Cerebellar nuclear complex (tissue), 1 donor: ENCODE measurements at places on chromosomes 3 and 15.

DNA sequence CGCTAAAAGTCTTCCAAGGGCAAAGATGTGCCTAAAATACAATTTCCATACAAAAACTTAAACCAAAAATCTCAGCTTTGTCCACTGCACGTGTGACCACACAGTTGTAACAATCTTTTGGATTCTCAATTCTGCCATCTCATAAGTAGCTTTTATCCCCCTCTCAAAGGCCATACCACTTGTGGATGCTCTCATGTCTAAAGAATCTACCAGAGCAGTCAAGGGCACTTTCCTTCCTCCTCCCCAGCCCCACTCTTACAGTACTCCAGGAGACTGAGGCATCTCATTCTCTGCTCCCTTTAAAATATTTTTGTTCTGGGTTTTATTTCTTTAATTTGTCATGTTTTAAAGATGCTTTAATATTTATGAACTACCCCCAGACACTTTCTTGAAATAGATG is 102.3 kb upstream of the PFN2 start:
- DNase-seq: no peak

GRCh38 chr3:127061641-127062040 is 78.7 kb downstream of the PLXNA1 start:
- no peak for DNase-seq

GRCh38 chr3:30342318-30343060 is 263.9 kb upstream of the TGFBR2 start:
- no peak for DNase-seq

DNA sequence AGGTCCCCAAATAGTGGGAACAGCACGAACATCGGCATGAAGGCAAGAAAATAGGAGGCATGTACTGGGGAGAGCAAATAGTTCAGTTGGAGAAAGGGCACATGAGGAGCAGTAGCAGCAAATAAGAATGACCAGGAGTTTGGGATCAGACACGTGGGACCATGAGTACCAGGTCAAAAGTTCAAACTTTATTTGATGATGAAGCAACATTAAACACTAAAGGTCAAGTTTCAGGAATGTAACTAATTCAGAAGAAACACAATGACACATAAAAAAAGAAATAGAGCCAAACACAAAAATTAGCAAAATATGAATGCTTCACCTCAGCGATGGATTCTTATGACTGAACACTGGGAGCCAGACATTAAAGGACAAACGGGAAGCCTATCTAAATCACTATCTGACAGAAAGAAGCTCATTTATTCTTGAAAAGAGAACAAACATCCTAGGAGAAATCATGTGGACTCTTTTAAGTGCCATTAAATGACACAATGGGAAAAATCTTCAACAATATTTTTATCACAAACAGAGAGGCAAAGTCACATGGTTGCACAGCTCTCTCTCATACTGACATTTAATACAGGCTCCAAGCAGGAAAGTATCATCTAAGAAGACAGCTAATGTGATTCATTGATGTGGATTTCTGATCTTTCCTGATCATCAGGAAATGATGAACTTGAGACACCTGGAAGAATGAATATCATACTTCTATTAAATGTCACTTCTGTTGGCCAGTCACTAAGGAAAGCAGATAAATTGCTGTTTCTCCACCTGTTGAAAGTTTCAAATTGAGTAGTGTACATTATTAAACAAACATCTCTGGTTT is 216.9 kb upstream of the THBS1 start:
- DNase-seq: no peak

GRCh38 chr15:88382482-88382983 is 84.7 kb downstream of the MRPL46 start:
- no peak for DNase-seq

GRCh38 chr15:90902840-90903732 is at the start of gene MAN2A2:
Gene MAN2A2, plus strand, starts transcription at chr15:90903302. Its CDS starts 906 bp downstream, at chr15:90904208.
- peak; percentile 21 for DNase-seq

DNA sequence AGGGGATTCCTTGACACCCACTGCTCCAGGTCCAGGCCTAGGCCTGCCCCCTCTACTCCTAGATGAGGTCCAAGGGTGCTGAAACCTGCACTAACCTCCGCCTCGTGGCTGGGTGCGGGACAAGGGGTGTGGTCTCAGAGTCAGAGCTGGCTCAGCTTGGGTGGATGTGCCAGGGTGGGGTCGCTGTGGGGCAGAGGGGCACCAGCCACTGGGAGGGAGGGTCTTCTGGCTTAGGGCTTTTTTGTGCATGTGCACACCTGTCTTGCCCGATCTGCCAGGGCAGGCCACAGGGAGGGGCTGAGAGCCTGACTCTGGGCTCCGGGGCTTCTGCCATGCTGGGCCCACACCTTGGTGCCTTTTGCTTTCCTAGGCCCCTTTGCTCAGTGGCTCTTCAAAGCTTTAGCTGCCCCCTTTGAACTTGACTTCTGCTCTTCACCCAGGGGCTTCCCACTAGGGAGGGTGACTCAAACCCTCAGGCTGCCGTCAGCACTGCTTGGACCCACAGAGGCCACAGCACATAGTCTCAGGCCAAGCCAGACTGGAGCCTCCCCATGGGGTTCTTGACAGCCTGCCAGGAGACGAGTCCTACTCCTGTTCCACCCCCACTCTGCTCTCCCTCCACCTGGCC is 73.0 kb downstream of the KLF13 start:
- DNase-seq: no peak

GRCh38 chr3:37014620-37015019 is 21.3 kb downstream of the MLH1 start:
- DNase-seq: no peak

DNA sequence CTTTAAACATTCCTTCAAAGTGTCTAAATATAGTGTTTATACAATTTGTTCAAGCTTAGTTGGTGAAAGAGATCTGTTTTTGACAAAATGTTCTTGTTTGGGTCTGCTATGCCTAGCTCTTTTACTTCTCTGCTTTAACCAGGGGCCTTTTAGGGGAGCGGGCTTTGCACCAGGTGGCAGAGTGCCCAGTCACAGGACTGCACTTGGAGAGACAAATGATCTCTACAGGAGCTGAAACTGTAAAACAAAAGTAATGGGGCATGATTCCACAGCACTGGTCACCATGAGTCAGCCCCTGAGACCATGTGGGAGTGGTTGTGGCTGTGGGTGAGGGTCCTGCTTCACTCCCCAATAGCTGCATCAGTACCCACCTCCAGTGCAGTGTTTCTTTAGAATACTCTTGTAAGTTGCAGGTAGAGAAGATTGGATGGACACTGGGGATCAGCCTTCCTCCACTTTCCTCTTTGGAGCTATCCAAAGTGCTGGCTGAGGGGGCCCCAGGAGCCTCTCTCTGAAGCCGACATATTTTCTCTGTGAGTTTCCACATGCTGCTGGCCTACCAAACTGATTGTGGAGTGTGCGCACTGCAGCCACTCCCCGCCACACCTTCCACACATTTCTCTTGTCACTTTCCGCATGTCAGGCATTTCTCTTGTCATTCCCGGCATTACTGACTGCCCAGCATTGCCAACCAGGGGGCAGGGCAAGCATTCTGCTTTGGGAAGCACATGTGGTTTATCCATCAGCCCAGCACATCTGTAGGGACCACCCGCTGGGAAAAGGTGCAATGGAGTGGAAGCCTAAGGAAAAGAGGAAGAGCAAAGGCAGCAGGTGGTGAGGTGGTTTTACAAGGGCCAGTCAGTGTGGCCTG is 110.0 kb downstream of the EPHB1 start:
- DNase-seq: no peak

DNA sequence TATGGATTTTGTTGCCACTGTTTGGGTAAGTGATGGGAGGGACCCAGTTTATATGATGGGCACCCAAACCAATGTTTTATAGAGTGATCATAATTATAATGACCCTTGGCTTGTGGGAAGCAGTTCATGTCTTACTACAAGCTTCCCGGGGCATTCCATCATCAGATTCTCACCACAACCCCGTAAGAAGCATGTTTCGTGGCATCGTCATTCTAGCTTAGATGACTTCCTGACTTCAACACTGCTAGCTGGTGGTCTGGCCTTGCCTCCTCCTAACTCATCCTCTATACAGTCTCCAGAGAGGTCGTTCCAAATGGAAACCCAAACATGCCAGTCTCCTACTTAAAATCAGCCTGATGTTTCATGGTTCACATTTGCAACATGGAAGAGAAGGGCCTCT is 226.9 kb downstream of the ADAMTS9 start:
- no peak for DNase-seq

DNA sequence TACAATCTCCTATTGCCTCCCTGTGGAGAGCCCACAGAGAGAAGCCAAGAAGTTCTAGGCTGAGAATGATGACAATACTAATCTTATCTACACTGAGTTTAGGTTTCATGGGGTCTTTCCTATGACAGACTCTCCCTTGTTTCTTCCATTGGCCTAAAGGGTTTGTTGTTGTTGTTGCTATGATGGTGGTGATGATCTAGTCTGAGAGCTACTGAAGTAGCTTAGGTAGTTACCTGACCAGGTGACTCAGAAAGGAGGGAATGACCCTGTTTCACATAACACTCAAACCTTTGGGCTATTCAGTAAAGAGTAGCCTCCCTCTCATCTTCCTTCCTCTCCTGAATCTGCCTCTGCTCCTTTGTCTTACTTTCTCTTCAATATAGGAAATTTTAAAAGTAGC is 170.2 kb downstream of the GMNC start:
- DNase-seq: no peak

DNA sequence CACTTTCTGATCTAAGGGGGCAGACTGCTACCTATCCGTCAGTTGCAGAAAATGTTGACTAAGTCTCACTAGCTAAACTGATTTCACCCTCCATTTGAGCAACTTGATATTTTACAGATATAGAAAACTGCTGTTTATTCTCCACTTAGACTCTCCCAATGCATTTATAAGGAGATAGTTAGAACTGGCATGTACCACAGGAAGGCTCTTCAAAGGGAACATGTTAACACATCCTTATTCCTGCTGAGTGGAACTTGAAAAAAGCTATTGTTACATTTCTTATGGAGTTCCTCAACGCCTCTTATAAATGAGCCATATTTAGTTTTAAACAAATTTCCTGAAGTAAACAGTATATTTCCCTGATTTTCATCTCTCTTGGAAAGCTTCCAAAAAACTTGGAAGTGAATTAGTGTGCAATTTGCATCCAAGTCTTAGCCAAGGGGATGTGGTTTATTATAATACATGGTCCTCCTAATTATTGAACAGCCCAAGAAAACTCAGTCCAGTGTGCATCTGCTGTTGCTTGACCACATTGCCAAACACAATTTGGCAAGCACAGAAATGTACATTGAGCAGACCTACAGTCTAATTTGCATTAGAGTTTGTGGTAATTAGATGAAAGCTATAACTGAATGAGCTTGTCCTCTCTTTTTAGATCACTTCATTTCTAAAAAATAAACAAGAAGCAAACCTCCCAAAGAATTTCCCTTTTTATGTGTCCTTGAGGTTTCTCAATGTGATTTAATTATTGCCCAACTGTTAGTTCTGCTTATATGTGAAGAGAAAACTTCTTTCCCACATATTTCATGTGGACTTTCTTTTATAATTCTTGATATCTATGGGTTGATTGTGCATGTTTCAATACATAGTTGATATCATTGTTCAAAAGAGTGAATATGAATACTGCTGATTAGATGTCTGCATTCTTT is 72.6 kb upstream of the DPH6 start:
- no peak for DNase-seq

DNA sequence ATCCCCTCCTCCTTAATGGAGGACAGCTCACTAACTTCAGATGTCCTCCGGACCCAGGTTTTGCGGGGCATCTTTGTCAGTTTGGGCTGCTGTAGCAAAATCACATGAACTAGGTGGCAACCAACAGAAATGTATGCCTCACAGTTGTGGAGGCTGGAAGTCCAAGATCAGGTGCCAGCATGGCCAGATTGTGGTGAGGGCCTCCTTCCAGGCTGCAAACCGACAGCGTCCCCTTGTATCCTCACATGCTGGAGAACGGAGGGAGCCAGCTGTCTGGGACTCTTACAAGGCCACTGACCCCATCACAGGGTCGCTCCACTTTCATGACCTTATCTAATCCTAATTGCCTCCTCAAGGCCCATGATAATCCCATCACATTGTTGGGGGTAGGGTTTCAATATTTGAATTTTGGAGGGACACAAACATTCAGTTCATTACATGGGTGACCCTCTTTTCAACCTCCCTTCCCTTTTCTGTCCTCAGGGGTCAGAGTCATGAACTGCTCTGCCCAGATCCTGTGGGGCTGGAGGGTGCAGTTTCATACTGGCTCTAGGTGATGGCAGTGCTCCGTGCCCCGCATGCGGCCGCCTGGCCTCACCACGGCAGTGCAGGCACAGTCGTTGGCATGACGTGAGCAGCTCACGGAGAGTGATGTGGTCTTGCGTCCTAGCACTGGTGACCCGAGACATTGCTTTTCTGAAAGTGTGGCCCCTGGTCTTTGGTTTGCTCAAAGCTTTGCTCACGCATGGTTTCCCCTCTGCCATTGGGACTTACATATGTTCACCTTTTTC is 58.4 kb downstream of the DNASE1L3 start:
- DNase-seq: no peak

DNA sequence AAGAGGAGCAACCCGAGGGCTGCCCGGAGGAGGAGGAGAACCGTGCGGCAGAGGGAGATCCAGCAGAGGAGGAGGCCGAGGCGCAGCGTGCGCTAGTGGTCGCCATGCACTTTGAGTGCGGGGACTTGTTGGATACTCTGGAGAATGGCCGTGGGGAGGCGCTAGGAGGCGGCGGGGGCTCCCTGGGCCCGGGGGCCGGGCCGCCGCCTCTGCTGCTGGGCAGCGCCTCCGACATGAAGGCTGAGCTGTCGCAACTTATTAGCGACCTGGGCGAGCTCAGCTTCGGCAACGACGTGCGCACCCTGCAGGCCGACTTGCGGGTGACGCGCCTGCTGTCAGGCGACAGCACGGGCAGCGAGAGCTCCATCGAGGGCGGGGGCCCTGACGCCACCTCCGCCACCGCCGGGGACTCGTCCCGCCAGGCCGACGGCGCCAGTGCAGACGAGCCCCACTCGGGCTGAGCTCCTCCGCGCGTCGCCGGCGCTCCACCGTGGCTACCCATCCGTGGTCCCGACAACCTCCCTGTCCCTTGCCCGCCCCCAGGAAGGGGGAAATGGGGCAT is 2.0 kb downstream of the FAM43A start:
- no peak for DNase-seq

GRCh38 chr3:52004163-52004787 is 8.6 kb upstream of the RPL29 start:
- DNase-seq: no peak

- no peak for DNase-seq
Observed at GRCh38 chr3:175477651-175478224, 618.6 kb downstream of the NAALADL2 start.

GRCh38 chr3:174959556-174960065 is 100.5 kb downstream of the NAALADL2 start:
- no peak for DNase-seq

DNA sequence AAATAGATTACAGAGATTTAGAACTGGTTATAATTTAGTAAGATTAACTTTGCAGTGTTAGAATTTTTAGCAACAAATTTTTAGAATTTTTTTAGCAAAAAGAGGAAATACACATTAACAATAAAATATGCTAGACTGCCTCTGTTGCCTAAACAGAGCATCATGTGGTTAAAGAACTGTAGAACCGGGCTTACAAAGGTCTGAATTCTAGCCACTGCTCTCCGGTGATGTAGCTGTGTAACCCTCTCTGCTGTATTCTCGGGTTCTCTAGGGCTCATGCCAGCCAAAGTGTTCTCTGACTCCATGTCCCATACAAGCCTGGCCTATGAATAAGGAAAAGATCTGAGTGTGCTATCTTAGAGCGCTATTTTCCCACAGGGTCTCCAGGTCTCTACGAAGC is 2.9 kb upstream of the P2RY12 start:
- no peak for DNase-seq

- DNase-seq: no peak
Observed at GRCh38 chr3:164459521-164460151, 618.7 kb downstream of the SI start.

GRCh38 chr15:73368301-73369136 is at the start of gene HCN4:
Gene HCN4, minus strand, starts transcription at chr15:73368958. Its CDS starts 688 bp downstream, at chr15:73368270.
- DNase-seq: no peak

- no peak for DNase-seq
Observed at GRCh38 chr3:152899306-152899705, 64.4 kb downstream of the P2RY1 start.
